ENCODE measurements at places on chromosomes 4 and X.

- no peak for DNase-seq
These were observed 7.4 kb downstream of the CTBP1 start for GRCh38 chr4:1241466-1241935.

DNA sequence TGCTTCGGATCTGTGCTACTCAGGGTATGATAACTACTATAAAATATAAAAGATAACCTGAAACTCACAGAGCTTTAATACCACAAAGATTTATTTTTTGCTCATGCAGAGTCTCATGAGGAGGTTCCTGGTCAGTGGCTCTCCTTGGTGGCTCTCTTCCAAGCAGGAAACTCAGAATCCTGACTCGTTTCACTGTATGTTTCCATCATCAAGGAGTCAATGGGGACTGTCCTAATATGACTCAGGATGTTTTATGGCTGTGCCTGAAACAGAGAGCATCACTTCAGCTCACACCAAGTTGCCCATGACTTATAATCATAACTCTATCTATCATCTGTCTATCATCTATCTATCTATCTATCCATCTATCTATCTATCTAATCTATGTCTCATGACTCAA is 620.8 kb upstream of the NR3C2 start:
- no peak for DNase-seq

- DNase-seq, result no peak
These were observed 3.2 kb downstream of the PDK3 start for GRCh38 chrX:24468245-24468644.

DNA sequence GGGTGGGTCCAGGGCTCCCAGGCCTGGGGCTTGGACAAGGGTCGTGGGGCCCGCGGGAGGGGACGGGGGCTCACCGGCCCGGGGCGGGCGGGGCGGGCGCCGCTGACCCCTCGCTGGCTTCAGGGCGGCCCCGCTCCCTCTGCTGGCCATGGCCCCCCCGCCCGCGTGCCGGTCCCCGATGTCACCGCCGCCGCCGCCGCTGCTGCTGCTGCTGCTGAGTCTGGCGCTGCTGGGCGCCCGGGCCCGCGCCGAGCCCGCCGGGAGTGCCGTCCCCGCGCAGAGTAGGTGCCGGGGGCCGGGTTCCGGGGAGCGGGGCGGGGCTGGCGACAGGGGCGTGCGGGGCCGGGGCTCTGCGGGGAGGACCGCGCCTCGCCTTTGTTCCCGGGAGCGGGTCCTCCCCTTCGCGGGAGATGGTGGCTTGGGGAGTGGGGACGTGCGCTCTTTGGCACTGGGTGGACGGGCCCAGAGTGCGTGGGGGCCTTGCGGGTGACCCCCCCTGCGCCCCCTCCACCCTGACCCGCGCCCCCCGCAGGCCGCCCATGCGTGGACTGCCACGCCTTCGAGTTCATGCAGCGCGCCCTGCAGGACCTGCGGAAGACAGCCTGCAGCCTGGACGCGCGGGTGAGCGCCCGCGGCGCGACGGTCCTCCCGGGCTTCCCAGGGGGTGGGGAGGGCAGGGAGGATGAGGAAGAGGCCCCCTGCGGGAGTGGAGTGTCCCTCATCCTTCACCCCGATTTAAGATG is 16.8 kb upstream of the NAT8L start:
- DNase-seq, result peak; percentile 34

DNA sequence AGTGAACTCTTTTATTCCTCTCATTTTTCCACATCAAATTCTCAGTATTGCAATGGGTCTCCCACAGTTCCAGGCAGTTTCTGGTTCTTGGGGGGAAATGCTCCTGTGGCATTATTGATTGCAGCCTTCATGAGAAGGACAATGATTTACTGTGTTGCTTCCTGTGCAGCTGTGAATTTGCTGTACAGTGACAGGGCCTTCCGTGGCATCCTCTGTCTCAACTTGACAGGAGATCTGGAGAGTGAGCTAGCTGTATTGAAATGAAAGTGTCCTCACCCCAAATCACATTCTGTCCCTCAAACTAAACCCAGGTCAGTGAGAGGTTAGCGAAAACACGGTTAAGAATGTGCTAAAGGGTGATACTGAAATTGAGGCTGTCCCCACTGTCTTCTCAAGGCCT is 77.1 kb upstream of the ATOH1 start:
- no peak for DNase-seq

DNA sequence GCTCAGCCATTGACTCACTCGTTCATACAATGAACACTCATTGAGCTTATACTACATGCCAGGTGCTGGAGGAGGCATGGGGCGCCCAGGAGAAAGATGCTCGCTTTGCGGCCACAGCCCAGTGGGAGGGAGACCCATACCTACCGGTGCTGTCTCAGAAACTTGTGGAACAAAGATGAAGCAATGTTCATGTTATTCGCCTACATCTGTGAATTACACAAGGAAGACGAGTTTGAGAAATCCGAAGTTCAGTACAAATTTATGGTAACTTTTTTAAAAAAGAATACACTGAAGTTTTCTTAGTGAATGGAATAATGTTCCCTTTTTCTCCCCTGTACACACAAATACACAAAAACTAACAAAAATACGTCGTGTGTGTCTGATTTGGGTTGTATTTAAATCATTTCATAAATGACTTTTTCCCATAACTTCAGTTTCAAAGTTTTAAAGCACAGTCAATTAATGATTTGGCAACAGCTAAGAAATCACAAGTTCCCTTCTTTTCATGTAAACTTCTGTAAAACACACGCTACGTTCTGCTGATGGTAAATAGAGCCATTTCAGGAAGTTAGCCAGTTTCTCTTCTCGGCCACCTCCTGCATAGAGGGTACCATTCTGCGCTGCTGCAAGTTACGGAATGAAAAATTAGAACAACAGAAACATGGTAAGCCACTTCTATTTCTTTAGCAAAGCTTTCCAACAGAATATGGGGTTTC is at the start of gene TLR8:
TSS of gene TLR8 (plus strand) at position 575 of the 716 bp plus-strand sequence. CDS start at position 662, 87 bp downstream.
- no peak for DNase-seq

DNA sequence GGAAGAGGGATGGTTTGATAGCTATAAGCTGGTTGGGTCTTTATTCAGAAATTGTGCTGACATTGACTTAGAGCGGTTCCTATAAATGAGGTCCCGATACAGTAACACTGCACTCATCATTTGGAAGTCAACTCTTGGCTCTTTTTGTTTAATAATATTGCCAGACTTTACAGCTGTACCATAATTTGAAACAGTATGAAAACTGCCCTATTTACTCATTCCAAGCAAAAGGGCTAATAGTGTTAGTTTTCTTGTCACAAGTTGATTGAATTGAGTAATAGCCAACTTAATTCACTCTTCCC is 128.4 kb upstream of the LIMCH1 start:
- no peak for DNase-seq
